Stimulated activated CD4-positive, alpha-beta T cell treated with anti-CD3 and anti-CD28 coated beads, Interleukin-1b, Interleukin-23, amount 100 ng/mL, for 24 hours (primary cell): ENCODE measurements at places on chromosomes 12 and 14.

GRCh38 chr14:32986791-32987540 lies 48.3 kb downstream of the NPAS3 start:
- DNase-seq: no peak

DNA sequence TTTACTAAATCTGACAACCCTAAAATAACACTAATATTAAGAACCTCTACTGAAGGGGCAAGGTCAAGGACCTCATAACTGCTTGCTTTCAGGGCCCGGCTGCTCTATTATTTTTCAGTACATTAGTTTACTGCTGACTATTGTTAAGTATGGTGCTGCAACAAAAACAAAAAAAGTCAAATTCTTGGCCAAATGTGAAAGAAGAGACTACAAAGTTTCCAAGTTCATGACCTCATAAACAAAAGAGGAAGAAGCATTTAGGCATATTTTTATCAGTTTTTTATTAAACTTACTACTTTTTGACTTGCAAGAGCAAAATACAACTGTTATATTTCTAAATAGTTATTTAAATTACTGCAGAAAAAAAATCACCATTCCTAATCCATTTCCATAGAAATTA lies 109.8 kb upstream of the GPHB5 start:
- no peak for DNase-seq

- no peak for DNase-seq
Observed at GRCh38 chr12:104275689-104276088, 27.9 kb upstream of the EID3 start.

- no peak for DNase-seq
Observed at GRCh38 chr14:40983604-40984003, 623.1 kb upstream of the LRFN5 start.

GRCh38 chr12:108542320-108542719 lies 18.7 kb downstream of the SART3 start:
- no peak for DNase-seq

DNA sequence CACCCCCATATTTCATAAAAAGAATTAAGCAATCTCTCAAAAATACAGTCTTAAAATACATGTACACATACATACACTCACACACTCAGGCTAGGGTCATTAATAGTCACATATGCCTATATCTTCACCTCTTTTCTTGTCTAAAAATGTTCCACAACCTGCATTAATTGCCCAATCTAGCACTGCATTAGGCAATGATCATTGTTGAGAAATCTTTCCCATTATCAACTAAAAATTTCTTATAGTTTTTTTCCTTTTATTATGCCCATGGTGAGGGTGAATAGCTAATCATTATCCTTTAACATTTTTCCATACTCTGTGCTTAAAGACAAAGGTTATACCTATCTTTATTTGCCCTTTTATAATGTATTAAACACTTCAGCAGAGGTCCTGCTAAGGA lies 38.3 kb downstream of the FSCB start:
- no peak for DNase-seq

DNA sequence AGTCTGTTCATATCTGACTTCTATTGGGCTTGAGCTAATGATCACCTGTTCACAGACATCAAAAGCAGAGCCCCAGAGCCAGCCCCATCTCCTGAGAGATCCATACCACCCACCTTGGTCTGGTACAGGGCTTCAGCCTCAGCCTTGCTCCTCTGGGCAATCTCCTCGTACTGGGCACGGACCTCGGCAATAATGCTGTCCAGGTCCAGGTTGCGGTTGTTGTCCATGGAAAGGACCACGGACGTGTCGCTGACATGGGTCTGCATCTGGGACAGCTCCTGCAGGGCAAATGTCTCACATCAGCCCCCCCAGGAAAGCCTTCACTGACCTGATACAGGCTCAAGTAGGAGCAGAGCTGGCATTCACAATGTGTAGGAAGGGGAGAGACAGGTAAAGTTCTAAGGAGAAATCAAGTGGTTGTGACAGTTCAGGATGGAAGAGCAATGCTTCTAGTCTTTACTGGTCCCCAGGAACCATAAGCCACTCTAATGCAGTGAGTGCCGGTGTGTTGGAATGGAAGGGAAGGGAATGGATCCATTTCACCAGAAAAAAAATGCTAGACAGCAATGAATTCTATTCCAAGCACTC lies 5.2 kb downstream of the KRT4 start:
- no peak for DNase-seq

- no peak for DNase-seq
Observed at GRCh38 chr14:22180045-22180444, 409.0 kb downstream of the DAD1 start.

DNA sequence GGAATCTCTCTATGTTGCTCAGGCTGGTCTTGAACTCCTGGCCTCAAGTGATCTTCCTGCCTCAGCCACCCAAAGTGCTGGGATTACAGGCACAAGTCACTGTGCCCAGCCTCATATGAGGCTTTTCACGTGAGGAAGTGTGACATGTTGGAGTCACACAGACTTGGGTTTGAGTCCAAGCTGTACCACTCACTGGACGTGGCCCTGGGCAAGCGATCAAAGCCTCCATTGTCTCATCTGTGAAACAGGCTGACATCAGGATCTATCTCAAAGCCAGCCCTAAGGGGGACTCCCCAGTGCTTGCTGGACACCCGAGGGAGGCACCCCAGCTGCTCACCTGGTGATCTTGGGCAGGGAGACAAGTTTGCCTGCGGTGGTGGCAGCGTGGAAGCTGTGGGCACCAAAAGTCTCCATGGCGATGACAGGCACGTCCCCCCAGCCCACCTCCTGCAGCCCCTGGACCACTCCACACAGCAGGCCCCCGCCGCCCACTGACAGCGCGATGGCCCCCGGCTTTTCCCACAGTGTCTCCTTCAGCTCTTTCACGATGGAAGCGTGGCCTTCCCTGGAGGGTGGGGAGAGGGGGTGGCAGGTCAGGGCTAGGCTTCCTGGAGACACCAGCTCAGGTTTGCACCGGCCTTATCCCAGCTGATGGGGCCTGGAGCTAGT lies 6.7 kb downstream of the SDS start:
- no peak for DNase-seq

- no peak for DNase-seq
Observed at GRCh38 chr12:108823804-108824203, 33.6 kb downstream of the SSH1 start.

DNA sequence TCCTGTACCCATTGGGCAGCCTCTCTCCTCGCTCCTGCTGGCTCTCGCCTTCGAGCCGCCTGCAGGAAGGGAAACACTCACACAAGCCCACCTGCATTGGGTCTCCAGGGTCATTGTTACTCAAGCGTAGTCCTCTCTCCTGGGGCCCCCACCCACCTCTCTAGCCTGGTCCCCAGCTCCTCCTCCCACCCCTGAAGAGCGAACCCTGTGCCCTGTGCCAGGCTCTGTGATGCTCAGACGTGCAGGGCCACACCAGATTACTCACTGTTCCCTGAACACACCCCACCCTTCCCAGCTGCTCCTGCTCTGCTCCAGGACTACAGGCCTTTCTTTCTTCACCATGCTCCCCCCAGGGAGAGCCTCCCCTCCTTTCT lies 88.1 kb downstream of the NINJ2 start:
- no peak for DNase-seq

DNA sequence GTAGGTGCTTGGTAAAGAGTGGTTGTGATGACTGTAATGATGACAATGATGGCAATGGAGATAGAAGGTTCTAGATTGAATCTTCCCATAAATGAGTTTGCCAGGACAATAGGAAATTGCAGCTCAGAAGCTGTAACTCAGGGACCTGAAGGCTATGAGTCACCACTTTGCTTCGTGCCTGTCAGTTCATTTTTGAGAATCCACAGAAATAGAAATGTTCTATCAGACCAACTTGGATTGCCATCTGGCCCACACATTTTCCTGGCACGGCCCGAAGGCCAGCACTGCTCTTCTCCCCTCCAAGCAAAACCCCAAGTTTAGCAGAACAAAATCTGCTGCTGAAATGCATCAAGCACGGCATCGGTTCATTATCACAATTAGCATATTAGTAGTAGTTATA lies 1127.0 kb downstream of the BCL11B start:
- no peak for DNase-seq

GRCh38 chr12:39772821-39773259 lies 153.2 kb upstream of the ABCD2 start:
- no peak for DNase-seq

- no peak for DNase-seq
Observed at GRCh38 chr12:99920353-99920960, 64.3 kb downstream of the ANKS1B start.

DNA sequence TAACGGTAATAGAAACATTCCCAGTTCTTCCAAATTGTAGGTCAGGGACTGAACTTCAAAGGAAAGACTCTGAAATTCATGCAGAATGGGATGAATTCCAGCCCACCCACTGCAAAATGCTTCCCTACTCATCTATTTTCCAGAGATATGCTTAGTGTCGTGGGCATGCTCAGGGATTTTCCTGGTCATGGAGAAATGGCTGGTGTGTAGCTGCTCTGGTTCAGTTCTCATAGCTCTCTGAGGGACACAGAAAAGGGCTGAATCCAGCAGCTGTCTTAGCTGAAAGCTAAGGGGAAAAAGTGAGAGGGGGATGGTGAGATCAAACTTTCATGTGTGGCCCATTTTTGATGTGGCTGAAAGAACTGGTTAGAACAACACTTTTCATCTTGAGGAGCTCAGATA lies 72.9 kb upstream of the KRAS start:
- no peak for DNase-seq

GRCh38 chr12:121767525-121768016 lies 25.9 kb downstream of the RHOF start:
- no peak for DNase-seq

DNA sequence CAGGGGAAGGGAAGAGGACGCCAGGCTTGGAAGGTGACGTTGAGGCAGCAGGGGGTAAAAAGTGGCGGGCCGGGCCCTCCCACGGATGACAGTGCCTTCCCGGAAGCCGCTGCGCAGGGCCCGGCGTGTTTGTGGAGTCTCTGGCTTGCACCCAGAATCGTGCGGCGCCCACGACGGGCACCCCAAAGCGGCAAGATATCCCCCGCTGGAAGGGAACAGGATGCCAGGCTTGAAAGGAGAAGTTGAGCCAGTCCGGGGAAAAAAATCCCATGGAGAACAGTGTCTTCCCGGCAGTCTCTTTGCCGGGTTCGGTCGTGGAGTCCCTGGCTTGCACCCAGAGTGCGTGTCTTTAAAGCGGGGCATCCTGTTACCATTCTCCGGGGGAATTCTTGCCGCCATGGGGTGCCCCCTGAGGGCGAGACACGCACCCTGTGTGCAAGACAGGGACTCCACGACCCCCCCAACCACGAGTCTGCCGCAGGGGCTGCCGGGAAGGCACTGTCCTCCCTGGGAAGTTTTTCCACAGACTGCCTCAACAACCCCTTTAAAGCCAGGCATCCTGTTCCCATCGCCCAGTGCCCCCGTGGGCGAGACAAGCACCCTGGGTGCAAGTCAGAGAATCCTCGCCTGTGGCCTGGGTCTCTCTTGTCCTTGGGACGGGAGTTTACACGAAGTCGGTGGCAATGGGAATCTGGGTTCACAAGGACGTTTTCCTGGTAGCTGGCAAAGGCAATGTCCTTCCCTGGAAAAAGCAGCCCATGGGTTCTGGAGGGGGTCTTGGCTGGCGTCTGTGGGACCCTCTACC lies 156.1 kb upstream of the ALG10B start:
- no peak for DNase-seq

DNA sequence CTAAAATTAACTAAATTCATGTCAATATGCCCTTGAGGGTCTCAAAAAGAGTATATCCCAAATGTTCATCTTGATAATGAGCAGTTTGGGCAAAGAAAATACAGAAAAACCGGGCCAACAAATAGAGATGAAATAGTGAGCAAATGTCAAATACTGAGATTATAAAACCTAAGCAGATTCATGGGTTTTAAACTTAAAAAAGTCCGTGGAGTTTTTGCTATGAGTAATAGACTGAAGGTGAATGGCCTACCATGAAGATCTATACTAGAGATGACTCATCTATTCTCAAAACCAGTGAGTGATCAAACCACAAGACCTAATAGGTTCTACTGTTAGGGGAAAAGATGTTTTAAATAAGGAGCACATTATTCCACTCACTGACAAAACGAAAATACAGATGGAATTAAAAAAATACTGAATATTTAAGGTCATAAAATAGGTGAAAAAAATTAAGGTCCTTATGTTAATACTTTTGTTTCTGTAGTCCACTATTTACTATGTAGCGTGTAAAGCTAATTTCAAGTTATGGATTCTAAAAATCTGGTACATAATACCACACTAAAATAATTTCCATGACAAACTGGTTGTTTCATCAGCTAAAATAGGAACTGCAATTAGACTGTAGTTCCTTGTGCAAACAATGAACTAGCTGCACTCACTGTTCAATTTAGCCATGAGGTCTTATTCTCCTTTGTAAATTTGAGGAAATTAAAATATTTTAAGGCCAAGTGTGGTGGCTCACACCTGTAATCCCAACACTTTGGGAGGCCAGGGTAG lies 5.0 kb downstream of the HNRNPC start:
- DNase-seq: no peak
